ENCODE measurements at places on chromosomes 16 and 17. TPM values are rescaled to one million over a fixed set of nuclear protein-coding genes. Genes with fewer than 3 reads are reported as not detected.

DNA sequence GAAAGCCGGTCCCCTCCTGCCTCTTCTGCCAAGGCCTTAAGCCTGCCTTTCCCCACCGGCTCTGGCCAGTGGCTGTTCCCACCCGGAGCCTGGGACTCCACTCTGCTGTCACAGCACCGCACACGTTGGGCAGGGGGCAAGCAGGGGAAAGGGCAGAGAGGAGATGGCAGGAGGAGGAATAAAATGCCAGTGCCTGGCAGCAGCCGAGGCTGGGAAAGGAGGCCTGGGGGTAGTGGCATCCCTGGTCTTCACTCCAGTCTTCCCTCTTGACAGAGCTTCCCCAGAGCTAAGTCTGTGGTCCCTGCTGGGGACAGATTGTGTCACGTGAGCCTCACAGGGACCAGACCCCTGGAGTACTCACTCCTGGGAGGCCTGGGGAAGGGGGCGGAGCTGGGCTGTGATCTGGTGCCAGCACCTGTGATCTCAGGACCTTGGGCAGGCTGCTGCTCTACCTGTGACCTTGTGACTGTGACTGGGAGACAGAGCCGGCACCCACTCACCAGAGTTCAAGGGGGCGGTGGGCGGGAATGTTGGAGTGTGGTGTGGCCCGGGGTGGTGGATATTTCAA is 97.2 kb upstream of the GSE1 start:
- no peak overlapping the region for H3K4me3 ChIP-seq
- no peaks in the 10 kb centered on the region for H3K36me3 ChIP-seq
- H3K27me3 ChIP-seq = no peaks in the 10 kb centered on the region
- H3K27ac ChIP-seq = no peak overlapping the region
- no peak for DNase-seq

DNA sequence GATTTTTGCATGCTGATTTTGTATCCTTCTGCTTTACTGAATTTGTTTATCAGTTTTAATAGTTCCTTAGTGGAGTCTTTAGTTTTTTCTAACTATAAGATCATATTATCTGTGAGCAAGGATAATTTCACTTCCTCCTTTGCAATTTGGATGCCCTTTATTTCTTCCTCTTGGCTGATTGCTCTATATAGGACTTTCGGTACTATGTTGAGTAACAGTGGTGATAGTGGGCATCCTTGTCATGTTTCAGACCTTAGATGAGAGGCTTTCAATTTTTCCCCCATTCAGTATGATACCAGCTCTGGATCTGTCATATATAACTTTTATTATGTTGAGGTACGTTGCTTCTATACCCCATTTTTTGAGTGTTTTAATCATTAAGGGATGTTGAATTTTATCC is 224.5 kb upstream of the CNTNAP4 start:
- H3K4me3 ChIP-seq = no peak overlapping the region
- H3K27me3 ChIP-seq = no peaks in the 10 kb centered on the region
- H3K36me3 ChIP-seq = no peaks in the 10 kb centered on the region
- DNase-seq = no peak
- no peaks in the 10 kb centered on the region for H3K4me1 ChIP-seq

- no peak overlapping the region for H3K27ac ChIP-seq
- H3K27me3 ChIP-seq = no peaks in the 10 kb centered on the region
- no peak overlapping the region for H3K4me3 ChIP-seq
- H3K36me3 ChIP-seq = no peaks in the 10 kb centered on the region
Observed at GRCh38 chr16:54974367-54974766, 43.7 kb downstream of the IRX5 start.

DNA sequence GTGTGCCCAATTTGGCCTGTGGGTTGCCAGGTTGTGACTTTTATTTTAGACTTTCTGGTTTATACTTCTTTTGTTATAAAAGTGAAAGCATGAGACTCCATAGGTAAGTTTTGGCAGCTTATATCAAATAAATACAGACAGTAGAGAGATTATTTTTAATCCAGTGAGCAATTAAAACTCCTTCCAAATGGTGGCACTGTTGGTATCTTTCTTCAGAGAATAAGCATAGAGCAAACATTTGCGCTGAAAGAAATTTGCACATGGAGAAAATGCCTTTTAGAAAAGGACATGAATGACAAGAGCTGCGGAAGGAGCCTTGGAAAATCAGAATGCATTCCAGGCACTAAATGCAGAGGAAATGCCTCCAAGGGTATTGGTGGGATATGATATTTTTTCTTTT is 46.1 kb upstream of the DNAJA2 start:
- no peaks in the 10 kb centered on the region for H3K36me3 ChIP-seq
- no peak overlapping the region for H3K27ac ChIP-seq
- H3K4me3 ChIP-seq = no peak overlapping the region
- DNase-seq = no peak
- no peaks in the 10 kb centered on the region for H3K27me3 ChIP-seq
- no peaks in the 10 kb centered on the region for H3K4me1 ChIP-seq

WFDC1 gene
- 33.5 TPM for total RNA-seq

ALOX12 gene
- not detected for total RNA-seq

GRCh38 chr16:56669005-56669839 is at the start of gene MT1H:
Gene MT1H (plus strand): TSS chr16:56669814. CDS start chr16:56669885, 71 bp downstream.
- no peaks in the 10 kb centered on the region for H3K27me3 ChIP-seq
- no peak for DNase-seq
- no peak within 1 kb of the TSS for H3K4me3 ChIP-seq
- no peaks in the 10 kb centered on the region for H3K4me1 ChIP-seq
- H3K27ac ChIP-seq = no peak within 1 kb of the TSS
- H3K36me3 ChIP-seq = no peaks in the 10 kb centered on the region

- no peak for DNase-seq
- no peaks in the 10 kb centered on the region for H3K4me1 ChIP-seq
- H3K4me3 ChIP-seq = no peak overlapping the region
Observed at GRCh38 chr16:74871608-74872007, 97.0 kb upstream of the FA2H start.

GRCh38 chr17:36972186-36972700 is 23.5 kb downstream of the AATF start:
- no peaks in the 10 kb centered on the region for H3K27me3 ChIP-seq
- H3K4me3 ChIP-seq = no peak overlapping the region
- no peak overlapping the region for H3K27ac ChIP-seq
- DNase-seq = no peak

DNA sequence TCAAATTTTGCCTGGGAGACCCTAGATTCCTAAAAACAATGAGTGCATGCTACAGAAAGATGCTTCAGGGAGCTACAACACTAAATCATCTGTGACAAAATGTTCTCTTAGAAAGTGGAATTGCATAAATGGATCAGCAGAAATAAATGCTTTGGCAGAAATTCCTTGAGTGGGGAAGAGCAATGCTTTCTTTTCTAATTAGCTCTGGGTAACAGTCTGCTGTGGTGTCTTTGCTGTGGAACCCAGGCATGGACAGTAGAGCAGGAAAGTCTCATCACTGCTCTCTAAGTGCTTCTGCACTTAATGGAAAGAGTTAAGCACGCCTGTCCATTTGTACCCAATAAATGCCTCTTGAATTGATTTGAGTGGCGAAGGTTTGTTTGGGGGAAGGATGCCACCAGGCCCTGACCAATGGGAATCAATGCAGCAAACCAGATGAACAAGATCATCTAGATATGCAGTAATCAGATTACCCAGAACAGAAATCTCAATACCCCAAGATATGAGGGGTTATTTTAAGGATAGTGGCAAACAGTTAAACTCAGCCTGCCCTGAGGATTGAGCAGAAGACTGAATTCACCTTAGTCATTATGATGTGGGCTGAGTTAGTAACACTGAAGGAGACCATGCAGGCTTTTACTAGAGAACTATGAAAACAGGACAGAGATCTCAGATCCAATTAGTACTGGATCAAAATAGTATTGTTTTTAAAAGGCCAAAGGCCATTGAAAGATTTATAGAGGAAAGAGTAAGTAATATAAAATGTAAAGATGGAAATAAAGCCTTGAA is 13.6 kb downstream of the HLF start:
- no peak overlapping the region for H3K4me3 ChIP-seq
- peak overlapping the region; percentile 71 for H3K27ac ChIP-seq
- peaks cover 8% of the 10 kb centered on the region for H3K4me1 ChIP-seq
- no peaks in the 10 kb centered on the region for H3K27me3 ChIP-seq
- no peaks in the 10 kb centered on the region for H3K36me3 ChIP-seq
- no peak for DNase-seq

DNA sequence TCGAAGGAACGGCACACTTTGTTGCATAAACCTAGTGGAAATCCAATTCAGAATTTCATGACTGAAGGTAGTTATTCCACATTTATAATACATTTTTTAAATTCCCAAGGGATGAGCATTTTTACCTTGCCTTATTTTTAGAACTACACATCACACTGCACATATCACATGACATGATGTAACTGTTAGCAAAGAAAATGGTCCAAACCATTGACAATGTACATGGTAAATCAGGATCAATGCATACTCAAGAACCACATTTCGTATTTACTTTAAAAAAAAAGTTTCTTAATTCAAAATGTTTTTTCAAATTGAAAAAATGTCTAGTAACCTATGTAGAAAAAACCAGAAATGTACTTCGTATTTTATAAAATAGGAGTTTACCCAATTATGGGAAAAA is 2.5 kb downstream of the KANSL1 start:
- no peaks in the 10 kb centered on the region for H3K27me3 ChIP-seq
- no peak for DNase-seq
- no peaks in the 10 kb centered on the region for H3K4me1 ChIP-seq
- no peak overlapping the region for H3K27ac ChIP-seq
- no peaks in the 10 kb centered on the region for H3K36me3 ChIP-seq
- H3K4me3 ChIP-seq = no peak overlapping the region

DNAI2 gene
- not detected for total RNA-seq

TEKT5 gene
- total RNA-seq = 0.39 TPM

SETD1A gene
- 16.4 TPM for total RNA-seq

- DNase-seq = no peak
- no peaks in the 10 kb centered on the region for H3K36me3 ChIP-seq
- no peaks in the 10 kb centered on the region for H3K27me3 ChIP-seq
Observed at GRCh38 chr16:65333283-65333682, 211.4 kb upstream of the CDH11 start.

DNA sequence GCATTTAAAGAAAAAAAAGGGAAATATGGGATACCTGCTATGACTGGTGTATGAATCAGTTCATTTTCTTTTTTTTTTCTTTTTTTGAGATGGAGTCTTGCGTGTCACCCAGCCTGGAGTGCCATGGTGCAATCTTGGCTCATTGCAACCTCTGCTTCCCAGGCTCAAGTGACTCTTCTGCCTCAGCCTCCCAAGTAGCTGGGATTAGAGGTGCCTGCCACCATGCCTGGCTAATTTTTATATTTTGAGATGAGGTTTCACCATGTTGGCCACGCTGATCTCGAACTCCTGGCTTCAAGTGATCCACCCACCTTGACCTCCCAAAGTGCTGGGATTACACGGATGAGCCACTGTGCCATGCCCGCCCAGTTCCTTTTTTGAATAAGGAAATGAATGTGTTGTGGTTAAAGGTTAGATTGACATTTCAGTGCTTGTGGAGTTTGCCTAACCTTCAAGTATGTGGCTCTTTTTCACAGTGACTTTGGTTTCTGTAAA is 7.7 kb downstream of the HAPSTR1 start:
- H3K36me3 ChIP-seq = peaks cover 2% of the 10 kb centered on the region
- no peak overlapping the region for H3K4me3 ChIP-seq
- no peak overlapping the region for H3K27ac ChIP-seq
- no peaks in the 10 kb centered on the region for H3K27me3 ChIP-seq

HAGH gene
- total RNA-seq = 52.3 TPM

DNA sequence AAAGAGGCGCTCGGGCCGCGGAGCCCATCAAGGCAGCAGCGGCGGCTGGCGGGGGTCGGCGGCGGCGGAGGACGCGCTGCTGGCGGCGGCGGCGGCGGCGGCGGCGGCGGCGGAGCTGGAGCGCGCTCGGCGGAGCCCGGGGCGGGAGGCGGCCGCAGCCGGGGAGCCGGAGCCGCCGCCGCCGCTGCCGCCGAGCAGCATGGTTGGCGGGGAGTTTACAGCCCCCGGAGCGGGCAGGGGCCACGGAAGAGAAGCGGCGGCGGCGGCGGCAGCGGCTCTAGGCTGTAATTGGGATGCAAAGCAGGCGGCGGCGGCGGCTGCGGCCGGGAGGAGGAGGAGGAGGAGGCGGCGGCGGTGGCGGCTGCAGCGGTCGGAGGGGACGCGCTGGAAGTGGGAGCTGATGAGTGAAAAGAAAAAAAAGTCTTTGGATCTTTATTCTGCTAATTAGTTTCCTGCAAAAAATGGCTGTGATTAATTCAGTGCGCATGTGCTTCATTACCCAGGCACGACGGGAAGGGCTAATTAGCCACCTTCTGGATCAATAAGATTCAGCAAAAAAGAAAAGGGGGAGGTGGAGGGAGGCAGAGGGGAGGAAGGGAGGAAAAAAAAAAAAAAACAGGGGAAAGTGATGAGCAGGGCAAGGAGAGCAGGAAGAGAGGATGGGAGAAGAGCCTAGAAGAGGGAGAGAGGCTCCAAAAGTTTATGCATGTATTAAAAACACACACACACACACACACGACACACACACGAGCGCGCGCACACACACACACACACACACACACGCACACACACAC is 10.9 kb upstream of the ZFHX3 start:
- no peaks in the 10 kb centered on the region for H3K27me3 ChIP-seq
- H3K4me3 ChIP-seq = peak overlapping the region; percentile 77
- DNase-seq = peak; percentile 87
- peak overlapping the region; percentile 100 for H3K27ac ChIP-seq

ZNF287 gene
- 7.4 TPM for total RNA-seq

- no peaks in the 10 kb centered on the region for H3K27me3 ChIP-seq
- no peaks in the 10 kb centered on the region for H3K4me1 ChIP-seq
- peak overlapping the region; percentile 90 for H3K27ac ChIP-seq
- no peak overlapping the region for H3K4me3 ChIP-seq
- no peak for DNase-seq
- H3K36me3 ChIP-seq = peaks cover 3% of the 10 kb centered on the region
Observed at GRCh38 chr17:10683853-10684252, 13.5 kb downstream of the SCO1 start.

DNA sequence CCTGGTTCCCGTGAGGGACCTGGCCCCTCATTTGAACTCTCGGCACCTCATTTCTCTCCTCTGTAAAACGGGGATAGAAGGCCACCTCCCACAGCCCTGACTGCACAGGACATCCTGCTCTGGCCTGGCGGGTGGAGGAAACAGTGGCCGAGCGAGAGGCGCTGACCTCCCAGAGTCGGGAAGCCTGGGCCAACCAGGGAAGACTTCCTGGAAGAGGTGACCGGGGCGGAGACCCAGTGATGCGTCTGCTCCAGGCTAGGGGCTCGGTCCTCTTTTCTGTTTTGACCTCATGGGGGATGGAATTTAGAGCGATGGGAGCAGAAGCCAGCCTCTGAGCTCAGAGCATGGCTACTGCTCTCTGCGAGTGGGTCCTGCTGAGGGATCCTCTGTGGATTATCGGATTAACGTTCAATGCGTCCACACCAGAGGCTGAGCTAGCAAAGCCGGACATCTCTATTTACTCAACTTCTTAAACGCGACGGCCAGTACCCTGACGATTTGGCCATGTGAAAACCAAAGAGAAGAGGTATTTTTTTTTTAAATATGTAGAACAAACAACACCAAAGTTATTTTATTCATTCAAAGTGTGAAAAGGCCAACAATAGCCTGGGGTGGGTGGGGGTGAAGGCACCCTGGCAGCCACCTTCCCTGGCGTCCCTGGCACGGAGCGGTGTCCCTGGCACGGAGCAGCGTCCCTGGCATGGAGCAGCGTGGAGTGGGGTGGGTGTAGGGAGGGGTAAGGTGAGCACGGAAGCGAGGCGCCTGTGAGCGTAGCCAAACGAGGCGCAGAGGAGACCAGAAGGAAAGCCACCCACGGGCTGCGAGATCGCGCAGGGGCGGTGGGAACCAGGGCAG is 9.2 kb upstream of the MSLN start:
- DNase-seq = no peak
- H3K36me3 ChIP-seq = no peaks in the 10 kb centered on the region
- no peak overlapping the region for H3K4me3 ChIP-seq
- H3K4me1 ChIP-seq = no peaks in the 10 kb centered on the region
- no peaks in the 10 kb centered on the region for H3K27me3 ChIP-seq
- no peak overlapping the region for H3K27ac ChIP-seq

All from aorta (tissue), 5 donors.